ENCODE measurements at places on chromosomes 16 and 17.

DNA sequence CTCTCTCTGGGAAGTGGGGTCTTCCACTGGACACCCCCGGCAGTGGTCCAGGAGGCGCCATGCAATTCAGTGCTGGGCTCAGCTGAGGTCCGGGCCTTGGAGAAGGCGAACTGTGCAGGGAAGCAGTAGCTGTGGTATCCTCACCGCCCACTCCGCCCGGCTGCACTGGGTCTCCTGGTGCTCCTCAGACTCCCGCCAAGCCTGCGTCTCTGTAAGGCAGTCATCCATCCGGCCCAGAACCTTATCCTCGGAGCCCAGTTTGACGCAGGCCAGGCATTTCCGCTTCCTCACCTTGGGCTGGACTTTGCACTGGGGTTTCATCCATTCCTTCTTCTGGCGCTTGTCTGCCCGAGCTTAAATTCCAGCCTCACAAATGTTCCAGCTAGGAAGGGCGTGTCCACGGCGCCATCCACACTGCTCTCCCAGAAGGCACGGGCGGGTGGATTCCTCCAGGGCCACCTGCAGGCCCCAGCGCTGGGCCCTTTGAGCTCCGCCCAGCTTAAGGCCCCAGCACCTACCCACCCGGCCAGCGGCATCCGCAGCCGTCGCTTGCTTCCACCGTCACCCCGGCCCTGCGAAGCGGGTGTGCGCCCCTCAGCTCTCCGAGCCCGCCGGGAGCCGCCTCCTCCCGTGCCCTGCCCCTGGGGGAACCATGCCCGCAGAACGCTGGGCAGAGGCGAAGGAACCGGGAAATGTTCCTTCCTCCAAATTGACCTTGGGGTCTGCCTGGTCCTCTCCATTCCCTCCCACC lies 1884.8 kb downstream of the TP53TG3F start:
- no peak for DNase-seq

DNA sequence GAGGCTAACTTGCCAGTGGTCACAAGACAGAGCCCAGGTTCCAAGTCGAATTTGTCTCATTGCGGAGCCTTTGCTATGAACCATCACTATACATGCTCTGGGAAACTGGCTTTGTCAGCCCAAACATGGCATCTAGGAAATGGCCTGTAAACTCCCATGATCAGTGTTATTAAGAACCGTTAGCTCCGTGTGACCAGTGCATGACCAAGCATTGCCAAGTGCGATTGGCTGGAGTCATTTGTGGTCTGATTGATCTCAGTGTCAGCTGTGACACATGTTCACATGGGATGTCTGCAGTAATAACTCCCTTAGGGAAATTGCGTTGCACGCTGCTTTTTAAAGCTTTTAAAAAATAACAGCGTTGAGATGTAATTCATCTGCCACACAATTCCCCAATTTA lies 18.6 kb upstream of the CDH3 start:
- DNase-seq = no peak

- DNase-seq = peak; percentile 97
These were observed at the start of gene MFSD11 for GRCh38 chr17:76737676-76738467. Gene MFSD11, plus strand, starts transcription at chr17:76738119. Its CDS starts 234 bp downstream, at chr17:76738353.

GRCh38 chr17:20202141-20202621 lies 193.0 kb downstream of the SPECC1 start:
- DNase-seq = no peak

DNA sequence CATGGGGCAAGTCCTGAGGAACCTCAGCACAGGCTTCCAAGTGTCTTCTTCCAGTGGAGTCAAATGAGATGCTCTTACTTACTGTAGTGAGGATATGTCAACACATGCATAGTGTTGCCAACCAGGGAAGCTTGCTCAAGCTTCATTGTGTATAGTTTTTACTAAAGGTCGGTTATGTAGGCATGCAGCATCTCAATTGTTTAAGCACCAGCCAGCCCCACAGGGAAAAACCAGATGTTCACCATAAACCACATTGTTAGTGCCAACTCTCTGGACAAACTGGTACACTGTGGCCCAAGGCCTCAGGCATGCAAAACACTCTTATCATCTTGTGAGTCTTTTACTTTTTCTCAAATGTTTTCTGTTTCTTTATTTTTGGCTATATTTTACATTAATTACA lies 152.1 kb downstream of the PHKB start:
- peak; percentile 17 for DNase-seq
